GM10248 (cell line): ENCODE measurements at places on chromosomes 6 and 20.

GRCh38 chr20:7993238-7993637, 26.3 kb downstream of the TMX4 start:
- no peak for DNase-seq

DNA sequence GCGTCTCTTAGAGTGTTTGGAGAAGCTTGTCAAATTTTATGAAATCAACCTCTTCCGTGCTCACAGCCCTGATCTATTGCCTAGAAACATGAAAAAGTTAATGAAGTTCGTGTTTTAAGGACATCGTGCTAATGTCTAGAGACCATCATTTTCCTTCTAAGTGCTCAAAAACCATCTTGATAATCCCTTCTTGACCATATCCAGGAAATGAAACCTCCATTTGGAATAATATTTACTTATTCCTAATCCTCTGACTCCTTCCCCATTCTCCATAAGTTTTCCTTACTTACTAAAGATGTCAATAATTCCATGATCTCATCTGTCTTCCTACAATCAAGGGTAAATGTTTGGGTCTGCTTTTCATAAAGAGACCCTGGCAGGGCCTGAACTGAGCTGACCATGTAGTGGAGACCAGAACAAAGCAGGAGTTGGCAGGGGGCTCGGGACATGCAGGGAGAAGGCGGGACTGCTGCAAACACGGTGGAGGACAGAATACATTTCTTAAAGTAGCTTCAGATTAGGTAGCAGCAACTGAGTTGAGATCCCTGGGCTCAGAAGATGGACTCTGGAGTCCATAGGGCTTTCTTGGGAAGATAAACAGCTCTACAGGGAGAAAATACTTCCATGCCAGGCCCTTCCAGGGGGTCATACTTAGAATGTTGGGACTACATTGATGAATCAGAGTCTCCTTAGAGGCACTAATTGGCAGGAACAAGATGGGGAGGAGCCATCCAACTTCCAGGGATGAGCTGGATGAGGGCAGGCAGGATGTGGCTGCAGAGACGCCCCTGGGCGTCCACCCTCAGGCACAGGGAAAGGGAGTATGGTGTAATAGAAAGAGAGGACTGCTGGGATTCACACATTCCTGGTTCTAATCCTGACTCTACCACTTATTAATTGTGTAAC, 100.7 kb downstream of the RIN2 start:
- no peak for DNase-seq

DNA sequence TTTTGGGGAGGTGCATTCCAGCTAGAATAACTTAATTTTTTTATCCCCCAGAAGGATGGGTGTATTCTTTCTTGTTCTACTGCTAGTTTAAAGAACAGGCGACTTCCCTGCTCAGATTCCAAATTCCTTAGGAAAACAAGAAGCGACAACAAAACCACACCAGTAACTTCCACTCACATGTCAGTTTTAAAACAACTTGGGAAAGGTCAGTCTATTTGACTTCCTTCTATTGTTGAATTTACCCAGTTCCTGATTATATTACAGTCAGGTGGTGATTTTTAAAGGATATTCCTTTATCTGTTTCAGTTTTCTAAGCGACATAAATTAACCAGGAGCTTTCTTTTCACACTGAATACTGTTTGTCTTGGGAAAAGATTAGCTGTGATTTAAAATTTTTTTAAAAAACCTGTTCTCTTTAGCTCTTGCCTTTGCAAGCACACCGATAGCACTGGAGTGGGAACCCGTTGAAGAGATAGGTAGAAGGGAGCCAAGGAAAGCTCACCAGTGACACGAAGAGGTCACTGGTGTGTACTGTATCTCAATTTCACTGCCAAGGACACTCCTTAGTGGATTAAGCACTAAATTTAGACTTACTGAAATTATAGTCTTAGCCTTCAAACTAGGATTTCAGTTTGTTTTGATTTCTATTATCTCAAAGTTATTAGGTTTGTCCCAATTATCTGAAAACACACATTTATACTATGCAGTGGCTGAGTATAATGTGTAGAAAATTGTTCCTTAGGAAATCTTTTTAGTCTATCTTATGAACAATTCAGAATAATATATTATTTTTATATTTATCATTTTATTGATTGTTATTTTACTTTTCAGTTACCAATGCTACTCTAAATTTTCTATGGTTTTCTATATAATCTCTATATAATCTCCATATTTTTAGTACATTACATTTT, 22.3 kb downstream of the MARCKS start:
- peak; percentile 52 for DNase-seq

DNA sequence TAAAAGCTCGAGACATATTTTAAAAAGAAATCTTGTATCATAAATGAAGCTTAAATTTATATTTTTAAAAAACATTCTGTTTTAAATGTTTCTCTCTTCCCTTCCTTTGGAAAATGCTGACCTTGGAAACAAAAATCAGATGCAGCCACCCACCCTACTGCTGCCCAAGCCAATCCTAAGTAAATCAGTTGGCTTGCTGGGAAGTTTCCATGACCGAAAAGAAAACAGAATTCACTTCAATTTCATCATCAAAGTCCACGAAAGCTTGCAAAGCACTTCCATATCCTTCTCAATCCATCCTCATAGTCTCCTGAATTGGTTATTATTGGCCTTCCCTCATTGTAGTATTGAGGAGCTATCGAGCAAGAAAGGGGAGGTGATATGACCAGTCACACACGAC, 80.1 kb downstream of the PLCG1 start:
- no peak for DNase-seq

DNA sequence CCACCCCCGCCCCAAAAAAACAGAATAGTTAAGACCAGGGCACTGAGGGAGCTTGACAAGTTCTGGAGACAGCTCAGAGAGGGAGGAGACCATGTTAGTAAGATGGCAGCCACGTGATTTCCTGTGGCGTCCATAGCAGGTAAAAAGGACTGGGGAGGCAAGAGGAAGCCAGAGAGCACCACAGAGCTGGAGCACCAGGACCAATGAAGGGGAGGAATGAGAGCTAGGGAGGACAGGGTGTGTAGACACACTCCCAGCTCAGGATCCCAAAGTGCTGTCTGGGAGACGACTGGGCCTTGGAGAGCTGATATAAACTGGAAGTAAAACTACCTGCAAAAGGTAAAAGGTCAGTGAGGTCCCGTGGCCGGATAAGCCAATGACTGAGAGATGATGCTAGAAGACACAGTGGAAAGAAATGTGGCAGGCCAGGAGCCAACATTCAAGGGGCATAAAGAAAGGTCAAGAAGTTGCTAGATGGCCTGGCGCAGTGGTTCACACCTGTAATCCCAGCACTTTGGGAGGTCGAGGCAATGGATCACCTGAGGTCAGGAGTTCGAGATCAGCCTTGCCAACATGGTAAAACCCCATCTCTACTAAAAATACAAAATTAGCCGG, 39.0 kb downstream of the SLC23A2 start:
- no peak for DNase-seq

- DNase-seq: no peak
Measured at GRCh38 chr6:161284653-161285052, 10.8 kb upstream of the AGPAT4 start.

DNA sequence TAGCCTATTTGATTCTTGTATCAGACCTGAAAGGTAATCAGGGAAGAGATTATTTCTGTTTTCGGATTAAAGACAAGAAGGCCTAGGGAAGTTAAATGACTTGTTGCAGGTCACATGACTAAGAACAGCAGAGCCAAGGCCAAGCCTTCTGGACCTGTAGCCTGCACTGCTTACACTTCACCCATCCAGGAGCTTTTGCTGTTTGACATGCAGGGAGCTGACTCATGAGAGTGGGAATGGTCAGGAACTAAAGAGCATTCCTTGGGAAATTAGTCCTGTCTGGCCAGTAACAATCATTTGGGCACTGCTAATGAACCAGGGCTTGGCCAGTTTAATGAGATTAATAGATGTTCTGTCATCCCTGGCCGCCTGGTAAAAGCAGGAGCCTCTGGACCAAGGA, 46.8 kb downstream of the EIF2S2 start:
- no peak for DNase-seq

DNA sequence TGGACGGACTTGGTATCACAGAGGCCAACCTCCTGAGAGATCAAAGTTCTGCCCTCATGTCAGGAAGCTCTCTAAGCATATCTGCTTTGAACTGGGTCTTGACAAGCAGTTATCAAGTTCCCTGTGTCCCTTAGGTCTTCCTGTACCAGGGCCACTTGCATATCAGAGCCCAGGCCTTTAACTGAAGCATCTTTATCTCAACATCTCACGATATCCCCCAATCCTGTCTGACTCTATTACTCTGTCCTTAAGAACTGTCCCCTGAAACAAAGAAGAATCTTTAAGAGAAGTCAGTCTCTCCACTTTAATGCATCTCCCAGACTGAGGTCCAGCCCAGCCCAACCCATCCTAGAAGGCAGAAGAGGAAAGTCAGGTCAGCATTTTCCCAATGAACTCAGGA, 8.2 kb downstream of the MAS1L start:
- no peak for DNase-seq

DNA sequence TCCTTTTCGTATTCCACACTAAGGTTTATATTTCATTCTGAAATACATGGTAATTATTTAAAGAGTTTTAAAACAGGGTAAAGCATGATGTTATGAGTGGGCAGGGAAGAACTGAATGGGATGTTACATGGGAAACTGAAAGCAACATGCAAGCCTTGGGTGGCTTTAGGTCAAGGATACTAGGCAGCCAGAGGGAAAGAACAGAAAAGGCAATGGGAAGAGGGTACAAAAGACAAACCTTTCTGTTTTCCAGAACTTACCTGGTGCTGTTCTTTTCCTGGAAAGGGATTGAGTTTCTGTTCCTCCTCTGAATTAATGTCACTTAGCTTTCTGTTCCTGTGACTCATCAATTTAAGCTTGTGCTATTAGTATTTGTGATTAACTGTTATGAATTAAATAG, 71.2 kb upstream of the SMIM8 start:
- no peak for DNase-seq
